ENCODE measurements at places on chromosomes 2 and 18.

DNA sequence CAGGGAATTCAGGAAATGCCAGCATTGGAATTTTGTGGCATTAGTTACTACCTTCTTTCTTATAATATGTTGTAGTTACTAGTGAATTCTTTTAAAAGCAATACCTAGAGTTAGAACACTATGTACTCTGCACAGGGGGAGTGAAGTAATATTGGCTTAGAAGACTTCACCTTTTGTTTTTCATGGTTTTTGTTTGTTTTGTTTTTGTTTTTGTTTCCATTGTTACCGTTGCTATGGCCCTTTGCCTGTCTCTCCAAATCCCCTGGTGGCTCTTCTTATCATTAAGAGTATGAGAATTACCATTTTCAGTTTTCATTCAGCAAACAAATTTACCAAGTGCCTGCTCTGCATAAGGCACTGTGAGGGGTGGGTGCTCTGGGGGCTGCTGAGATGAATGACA is 160.1 kb downstream of the HAUS1 start:
- DNase-seq, result peak; percentile 80

GRCh38 chr2:170362313-170362870 is 184.4 kb downstream of the MYO3B start:
- DNase-seq, result no peak

GRCh38 chr18:65706646-65707045 is 44.2 kb upstream of the CDH7 start:
- DNase-seq, result no peak

DNA sequence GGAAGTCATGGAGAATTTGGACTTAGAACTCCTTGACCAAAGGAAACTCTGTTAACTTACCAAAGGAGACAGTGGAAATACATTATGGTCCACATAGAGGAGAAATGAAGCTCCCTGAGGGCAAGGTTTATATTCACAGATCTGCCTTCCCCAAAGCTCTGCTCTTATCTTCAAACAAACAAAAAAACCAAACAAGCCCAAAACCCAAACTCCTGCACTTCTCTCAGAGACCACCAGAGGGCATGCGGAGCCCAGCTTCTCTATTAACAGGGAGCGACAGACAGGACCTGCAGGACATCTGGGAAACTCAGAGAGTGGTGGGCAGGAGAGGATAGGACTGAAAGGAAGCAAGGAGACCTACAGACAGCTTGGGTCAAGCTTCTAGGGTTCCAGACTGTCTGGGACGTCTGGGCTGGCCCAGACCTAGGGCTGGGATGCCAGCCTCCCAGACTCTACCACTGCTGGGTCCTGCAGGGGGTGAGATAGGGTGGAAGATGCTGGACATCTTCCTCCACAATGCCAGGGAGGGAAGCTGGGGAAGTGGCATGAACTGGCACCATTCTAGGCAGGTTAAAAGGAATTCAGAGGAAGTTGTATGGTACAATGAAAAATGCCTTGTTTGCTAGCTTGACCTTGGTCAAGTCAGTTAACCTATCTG is 4.0 kb upstream of the WNT10A start:
- peak; percentile 62 for DNase-seq

DNA sequence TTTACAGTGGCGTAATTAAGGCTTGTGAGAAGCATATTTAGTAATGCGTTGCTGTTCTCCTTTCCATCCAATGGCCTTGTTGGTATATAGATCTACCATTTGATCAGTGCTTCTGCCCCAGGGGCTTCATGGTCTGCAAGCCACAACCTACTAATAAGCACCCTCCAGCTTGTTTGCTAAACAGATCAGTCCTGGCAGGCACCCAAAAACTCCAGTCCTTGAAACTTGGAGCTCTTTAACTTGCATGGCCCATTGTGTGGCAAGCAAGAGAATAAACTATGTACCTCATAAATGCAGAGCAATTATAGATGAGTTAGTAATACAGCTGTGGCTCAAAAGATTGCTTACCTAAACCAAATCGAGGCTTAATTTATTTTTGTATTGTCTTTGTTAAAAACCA is 158.5 kb downstream of the FTCDNL1 start:
- no peak for DNase-seq

DNA sequence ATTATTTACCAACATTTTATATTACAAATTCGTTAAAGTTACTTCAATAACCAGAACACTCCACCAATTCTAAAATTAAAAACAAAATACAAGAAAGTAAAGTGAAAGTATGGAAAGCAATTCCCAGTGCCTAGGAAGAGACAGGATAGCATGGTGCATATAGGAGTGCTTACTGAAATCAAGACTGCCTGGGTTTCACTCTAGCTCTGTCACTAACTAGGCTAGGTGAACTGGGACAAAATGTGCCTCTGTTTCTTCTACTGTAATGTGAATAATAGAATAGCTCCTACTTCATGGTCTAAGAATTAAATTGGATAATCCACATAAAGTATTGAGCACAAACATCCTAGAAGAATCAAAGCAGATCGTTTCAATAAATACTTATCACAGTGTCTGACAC is 22.6 kb downstream of the STK17B start:
- no peak for DNase-seq

- DNase-seq, result no peak
These were observed 459.8 kb upstream of the FSIP2 start for GRCh38 chr2:185278761-185279160.

- DNase-seq, result no peak
These were observed 47.9 kb upstream of the B3GNT7 start for GRCh38 chr2:231347638-231348037.

DNA sequence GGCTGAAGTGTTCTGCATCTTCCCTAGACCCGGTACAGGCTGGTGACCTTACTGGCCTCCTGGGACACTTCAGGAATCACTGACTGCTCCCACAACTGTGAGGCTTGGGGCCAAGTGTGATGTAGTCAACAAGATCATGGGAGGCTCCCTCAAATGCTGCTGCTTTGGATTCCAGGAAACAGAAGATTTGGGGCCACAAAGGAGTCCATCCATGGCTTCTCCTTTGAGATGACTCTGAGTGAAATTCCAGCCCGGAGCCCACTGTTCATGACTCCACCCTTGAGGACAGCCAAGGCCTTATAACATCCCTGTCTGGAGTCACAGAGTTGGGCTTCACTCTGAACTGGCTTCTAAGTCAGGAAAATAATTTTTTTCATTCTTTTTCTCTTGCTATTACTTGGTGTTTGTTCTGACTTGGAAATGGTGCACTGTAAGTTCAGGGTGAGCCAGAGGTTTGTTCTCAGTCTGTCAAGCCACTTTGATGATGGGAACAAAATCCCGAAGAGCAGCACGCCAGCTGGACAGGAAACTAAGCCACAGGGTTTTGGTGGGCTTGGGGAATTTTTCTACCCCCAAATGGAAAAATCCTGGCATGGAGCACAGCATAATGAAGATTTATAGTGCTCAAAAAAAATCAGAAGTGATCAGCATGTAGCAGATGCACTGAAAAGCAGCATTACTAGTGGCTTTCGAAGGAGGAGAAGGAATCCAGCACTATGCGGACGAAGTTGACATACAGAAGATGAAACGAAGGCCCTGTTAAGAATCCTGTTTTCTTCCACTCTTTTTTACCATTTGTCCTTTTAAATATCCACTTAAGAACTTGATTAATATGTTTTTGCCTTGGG is 98.1 kb upstream of the ZFP36L2 start:
- no peak for DNase-seq

- DNase-seq, result peak; percentile 81
These were observed 11.9 kb upstream of the MLPH start for GRCh38 chr2:237474931-237475703.

DNA sequence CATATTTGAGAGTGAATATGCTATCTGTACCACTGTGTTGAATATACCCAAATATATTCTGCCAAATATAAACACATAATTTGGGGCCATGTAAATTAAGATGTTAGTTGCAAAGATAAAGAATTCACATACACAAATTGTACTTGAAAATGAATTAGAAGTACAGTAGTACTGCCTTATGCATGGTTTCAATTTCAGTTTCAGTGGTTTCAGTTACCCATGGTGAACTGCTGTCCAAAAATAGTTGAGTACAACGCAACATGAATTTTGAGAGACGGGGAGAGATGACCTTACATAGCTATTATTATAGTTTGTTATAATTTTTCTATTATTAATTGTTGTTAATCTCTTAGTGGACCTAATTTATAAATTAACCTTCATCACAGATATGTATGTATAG is 1313.0 kb upstream of the FAM98A start:
- no peak for DNase-seq

DNA sequence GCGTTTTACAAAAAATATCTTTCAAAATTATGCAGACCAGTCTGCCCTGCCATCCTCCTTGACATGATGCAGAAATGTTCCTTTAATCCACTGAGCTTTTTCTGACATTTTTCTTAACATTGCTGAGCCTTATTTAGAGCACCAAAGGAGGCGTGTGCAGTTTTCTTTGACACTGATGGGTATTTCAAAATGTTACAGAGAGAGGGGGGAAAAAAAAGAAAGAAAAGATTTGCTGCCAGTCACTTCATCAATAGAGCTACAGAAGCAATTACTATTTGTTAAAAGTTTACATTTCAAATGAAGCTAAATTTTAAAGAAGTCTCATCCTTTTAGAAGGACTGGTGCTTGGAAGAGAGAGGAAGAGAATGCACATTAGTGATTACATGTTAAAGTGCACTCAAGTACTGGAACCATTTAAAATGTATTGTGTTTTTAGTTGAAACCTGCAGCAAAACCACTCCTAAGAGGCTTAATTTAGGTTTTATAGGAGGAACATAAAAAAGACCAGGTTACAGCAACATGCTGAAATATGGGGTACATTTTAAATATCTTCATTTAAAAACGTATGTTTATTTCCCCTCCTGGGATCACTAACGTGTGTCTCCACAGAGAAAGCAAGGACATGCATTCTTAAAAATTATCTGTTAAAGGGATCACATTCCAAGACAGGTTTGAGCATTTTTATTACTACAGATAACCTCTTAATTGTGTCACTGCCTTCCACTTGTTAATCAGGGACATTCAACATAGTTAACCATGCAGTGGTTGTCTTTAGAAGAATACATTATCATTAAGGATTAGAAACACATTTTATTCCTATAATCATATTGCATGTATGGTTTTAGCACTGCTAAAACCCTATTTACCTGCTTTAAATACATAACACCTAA is 258.4 kb downstream of the MEIS1 start:
- DNase-seq, result no peak

Measured in LHCN-M2 (cell line).